EH (cell line): ENCODE measurements at places on chromosomes 3 and 15.

- DNase-seq: no peak
These were observed 34.7 kb upstream of the UBP1 start for GRCh38 chr3:33474896-33475295.

DNA sequence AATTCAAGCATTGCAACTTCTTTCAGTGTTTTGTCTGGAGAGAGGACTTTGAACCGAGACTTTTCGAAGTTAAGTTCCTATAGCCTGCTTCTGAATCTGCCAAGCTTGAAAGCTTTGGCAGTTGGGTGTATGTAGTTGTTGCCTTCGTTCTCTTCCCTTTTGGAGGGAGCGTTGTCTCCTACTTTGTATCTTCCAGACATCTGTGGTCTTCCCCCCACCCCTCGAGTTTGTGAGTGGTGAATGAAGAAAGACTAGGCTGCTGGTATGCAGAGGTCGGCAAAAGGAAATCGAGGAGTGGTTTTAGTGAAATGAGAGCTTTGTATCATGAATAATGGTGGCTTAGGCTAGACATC lies 1.3 kb downstream of the CTNNB1 start:
- DNase-seq: peak; percentile 78

GRCh38 chr15:88775776-88776175 lies 27.5 kb upstream of the ACAN start:
- no peak for DNase-seq

GRCh38 chr15:38819387-38819950 lies 254.9 kb upstream of the RASGRP1 start:
- DNase-seq: no peak

DNA sequence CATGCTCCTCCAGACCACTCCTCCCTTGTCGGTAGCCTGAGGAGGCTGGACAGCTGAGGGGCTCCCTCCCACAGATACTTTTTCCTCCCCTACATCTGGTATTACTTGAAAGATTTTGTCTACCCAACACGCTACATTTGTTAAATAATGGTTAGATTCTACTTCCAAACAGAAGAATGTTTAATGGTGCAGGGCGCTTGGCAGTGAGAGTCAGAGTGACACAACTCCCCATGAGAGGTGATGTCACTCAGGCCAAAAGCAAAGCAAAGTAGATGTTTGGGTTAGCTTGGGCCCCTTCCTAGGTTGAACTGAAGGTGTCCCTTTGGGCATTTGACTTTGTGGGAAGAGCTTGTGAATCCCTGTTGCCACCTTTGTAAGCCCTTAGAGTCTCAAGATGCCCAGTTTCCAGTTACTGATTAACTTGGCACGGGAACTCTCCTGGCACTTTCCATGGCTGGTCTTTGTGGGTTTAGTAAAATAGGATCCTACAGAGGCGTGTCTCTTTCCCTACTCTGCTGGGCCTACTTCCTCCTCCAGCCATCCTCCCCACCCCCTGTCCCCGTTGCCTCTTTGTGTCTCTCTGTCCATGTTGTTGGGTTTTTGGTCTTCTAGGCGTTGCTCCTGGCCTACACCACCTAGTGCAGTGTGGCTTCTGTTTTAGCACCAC lies 5.6 kb downstream of the LIMD1 start:
- no peak for DNase-seq

DNA sequence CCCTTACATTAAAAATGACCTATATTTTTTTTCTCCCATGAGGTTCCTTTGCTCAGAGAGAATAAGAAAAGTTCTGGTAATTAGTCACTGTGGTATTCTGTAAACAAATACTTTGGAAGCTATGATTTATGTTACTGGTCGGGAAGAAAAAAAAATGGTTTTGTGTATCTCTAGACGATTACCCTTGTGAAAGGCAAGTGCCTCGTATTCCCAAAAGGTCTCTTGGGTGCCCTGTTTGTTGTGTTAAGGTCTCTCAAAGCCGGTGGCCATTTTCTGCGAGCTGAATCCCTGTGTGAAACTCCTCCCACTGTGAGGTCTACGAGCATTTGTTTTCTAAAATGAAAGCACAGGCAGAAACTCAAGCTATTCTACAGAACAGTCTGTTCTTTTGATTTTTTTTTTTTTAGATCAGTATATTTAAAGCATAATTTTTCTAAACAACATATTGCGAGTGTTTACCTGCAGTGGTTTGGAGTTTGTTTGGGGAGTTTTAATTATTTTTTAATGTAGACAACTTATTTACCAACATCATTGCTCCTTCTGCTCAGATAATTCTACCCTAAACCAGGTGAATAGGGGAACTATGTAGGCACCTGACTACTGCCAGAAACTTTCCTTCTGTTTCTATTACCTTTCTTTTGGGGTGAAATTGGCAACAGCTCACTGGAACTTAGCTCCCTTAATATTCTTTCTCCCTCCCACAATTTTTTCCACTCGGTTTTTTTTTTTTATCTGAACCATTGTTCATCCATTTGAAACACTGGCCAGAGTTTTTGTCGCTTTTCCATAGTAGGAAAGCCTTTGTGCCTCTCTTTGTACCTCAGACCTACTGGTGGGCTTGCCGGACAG lies 44.0 kb downstream of the ZBTB38 start:
- DNase-seq: peak; percentile 96
